GM12892 (cell line): ENCODE measurements at places on chromosomes 12 and 14.

DNA sequence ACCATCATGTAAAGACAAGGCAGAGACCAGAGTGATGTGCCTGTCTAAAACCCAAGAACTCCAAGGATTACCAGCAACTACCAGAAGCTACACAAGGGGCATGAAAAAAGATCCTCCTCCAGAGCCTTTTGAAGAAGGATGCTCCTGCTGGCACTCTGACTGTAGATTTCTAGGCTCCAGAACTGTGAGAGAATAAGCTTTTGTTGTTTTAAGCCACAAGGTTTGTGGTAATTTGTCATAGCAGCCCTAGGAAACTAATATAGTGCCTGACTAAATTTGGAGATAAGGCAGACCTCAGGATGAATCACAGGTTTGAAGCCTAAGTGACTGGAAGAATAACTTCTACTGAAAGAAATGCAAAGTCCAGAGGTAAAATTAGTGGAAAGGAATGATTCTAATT lies 132.9 kb downstream of the CEP83 start:
- DNase-seq: no peak

DNA sequence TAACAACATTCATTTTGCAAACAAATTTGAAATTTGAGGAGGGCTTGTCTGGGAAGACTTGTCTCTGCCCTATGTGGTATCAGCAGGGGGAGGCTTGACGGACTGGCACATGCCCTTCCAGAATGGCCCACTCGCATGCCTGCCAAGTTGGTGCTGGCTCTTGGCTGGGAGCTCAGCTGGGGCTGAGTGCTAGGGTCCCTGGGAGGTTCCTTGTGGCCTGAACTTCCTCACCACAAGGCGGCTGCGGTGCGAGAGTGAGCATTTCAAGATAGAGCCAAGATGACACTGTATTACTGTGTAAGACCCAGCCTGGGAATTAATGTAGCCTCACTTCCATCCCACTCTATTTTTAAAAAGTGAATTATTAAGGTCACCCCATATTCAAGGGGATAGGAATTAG lies 271.6 kb upstream of the PLEKHG7 start:
- DNase-seq: no peak

DNA sequence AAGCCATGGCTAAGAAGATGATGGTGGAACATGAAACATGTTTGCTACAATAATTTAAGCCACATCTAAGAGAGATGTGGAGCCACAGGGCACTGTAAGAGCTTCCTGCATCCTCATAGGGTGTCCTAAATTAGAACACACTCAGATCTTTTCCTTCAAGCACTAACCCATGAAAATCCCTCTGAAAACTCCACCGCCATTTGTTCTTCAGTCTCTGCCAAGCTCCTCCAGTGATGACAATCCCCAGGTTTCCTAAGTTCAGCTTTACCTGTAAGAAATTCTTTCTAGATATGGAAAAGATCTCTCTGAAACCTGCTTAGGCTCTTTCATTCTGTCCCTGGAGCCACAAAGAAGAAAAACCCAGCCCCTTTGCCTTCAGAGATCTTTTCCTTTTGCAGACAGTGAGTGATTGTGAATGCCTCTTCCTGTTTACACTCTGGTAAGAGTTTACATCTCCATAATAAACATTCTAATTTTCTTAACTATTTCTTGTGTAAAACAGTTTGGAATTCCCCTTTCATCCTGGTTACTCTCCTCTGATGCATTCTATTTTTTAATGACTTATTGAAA lies 907.2 kb downstream of the VRK1 start:
- DNase-seq: no peak

GRCh38 chr12:501722-502447 lies 42.1 kb downstream of the B4GALNT3 start:
- no peak for DNase-seq

DNA sequence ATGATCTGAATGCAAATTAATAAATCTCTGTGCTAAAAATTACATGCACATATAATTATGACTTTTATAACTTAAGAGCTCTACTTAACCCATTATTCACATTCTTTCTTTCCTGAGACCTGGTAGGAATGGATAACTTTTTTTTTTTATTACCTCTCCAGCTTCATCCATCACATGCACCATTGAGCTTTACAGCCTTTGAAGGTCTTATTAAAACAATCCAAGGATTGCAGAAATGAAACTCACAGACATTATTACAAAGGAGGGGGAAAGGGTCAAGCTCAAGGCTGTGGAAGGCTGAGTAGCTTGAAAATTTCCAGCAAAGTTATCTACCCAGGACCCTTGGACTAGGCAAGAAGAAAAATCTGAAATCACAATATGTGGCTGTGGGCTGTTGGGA lies 202.5 kb upstream of the GRIP1 start:
- no peak for DNase-seq

DNA sequence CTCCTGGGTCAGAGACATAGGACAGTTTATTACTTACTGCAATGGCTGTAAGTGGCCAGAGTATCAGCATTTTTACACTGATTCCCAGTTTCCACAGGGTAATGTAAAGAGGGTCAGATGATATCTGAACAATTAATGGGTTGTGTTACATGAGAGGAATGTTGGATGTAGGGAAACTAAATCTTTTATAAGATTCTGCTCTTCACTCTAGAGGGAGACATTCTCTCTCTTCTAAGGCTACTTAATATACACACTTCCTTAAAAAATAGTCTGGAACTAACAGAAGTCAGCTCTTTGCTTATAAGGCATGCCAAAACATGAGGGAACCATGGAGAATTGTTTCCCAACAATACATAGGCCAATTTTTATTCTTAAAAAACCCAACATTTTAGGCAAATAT lies 389.8 kb downstream of the ETNK1 start:
- DNase-seq: no peak

GRCh38 chr14:90534091-90534837 lies 137.4 kb downstream of the CALM1 start:
- DNase-seq: no peak

DNA sequence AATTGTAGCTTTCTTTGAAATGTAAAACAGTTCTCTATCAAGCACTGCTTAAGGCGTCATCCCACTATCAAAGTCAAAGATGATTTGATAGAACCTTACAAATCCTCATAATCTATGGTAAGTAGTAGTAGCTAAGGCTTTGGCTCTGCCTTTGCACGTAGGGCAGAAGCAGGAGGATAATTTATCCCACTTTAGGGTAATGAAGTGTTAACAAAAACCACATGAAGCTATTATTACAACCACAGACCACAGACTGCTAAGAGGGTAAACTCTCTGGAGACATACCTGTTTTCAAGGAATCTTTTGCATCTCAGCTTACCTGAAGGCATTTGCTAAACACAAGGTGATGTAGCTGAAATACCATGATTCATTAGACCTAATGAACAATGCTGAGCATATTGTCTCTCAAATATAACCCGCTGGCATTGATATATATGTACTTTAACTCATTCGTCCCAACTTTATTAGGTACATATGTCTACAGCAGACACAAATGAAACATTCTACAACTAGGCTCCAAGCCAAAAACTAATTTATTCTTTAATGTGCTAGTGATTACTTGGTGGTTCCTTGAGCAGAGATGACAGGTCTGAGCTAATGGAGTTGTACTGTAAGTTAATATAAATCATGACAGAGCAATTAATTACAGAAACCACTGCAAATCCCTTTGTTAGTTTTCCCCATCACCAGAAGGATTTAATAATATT lies 368.8 kb downstream of the ETNK1 start:
- no peak for DNase-seq

GRCh38 chr12:108584456-108585065 lies 13.3 kb downstream of the TMEM119 start:
- no peak for DNase-seq

DNA sequence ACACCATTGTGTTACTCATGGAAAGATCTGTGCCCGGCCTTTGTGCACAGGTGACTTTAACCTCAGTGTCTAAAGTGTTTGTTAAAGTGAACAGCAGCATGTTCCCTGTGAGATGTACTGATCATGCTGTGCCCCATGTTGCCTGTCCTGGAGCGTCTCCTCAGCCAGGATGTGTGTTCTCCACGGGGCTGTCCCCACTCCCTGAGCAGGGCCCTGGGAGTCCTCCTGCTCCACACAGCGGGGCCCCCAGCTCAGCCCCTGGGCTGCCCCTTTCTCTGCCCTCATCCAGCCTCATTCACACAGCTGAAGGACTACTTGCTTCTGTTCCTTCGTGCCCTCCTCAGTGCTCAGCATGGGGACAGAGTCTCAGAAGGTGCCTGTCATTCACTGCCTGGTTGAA lies 131.5 kb downstream of the SLC38A6 start:
- DNase-seq: no peak

DNA sequence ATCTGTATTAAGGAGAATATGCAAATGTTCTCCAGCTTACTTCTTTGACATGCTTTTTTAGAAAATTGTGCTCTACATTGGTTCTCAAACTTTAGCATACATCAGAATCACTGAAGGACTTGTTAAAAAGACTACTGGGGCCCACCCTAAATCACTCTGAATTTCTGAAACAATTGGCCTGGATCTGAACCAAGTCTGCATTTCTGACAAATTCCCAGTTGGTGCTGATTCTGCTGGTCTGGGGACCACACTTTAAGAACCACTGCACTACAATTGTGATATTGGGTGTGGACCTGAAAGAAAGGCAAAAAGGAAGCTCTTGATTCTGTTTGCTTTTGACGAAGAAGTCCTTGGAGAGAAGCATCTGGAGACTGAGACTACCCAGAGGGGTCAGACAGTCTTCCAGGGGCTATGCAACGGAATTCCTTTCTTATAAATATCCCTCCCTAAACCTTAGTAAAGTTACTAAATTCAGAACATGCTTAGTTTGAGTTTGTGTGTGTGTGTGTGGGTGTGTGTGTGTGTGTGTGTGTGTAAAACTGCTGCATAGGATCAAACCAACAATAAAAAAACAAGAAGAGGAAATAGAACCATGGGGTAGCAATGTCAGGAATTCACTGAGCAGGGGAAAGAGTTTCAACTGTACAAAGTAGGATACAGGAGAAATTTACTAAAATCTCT lies 36.8 kb downstream of the EAPP start:
- DNase-seq: no peak

- no peak for DNase-seq
Measured at GRCh38 chr14:59189091-59189785, 771 bp downstream of the DAAM1 start.

GRCh38 chr14:26841326-26841725 lies 243.5 kb upstream of the NOVA1 start:
- no peak for DNase-seq

GRCh38 chr12:91140026-91140931 lies 29.0 kb upstream of the LUM start:
- DNase-seq: no peak

DNA sequence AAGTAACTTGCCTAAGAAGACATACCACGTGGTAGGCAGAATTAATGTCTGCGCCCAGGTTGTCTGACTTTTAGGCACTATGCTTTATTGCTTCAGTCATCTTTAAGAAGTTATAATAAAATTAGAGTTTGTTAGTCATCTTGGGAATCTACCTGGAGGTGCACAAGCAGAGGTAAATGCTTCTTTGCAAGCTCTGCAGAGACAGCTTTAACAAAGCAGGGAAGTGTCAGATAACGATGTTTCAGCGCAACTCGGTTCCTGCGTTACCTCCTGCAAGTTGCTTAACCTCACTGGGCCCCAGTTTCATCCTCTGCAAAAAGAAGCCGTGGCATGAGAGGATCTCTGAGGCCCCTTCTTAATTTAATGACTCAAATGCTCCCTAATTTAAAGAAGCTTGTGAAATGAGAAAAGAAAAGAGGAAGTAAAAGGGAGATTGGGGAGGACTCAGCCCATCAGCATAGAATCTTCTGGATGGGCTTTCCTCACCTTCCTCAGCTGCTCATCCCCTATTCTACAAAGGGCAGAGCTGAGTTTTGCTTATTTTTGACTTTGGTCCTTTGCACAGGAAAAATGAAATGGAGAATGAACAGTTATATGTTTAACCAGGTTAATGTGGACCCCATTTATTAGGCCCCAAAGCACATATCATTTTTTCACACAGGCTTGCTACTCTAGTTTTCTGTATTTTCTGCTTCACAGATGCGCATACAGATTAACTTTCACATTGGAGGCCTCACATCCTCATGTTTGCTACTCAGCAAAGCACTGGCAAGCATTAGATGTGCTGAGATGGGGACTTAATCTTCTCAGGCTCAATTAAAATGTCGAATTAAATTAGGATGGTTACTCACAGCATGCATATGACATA lies 5.1 kb downstream of the ARHGDIB start:
- DNase-seq: no peak

GRCh38 chr14:103628221-103628683 lies 759 bp upstream of the KLC1 start:
- DNase-seq: no peak

GRCh38 chr14:101980700-101981099 lies 16.3 kb downstream of the DYNC1H1 start:
- no peak for DNase-seq

DNA sequence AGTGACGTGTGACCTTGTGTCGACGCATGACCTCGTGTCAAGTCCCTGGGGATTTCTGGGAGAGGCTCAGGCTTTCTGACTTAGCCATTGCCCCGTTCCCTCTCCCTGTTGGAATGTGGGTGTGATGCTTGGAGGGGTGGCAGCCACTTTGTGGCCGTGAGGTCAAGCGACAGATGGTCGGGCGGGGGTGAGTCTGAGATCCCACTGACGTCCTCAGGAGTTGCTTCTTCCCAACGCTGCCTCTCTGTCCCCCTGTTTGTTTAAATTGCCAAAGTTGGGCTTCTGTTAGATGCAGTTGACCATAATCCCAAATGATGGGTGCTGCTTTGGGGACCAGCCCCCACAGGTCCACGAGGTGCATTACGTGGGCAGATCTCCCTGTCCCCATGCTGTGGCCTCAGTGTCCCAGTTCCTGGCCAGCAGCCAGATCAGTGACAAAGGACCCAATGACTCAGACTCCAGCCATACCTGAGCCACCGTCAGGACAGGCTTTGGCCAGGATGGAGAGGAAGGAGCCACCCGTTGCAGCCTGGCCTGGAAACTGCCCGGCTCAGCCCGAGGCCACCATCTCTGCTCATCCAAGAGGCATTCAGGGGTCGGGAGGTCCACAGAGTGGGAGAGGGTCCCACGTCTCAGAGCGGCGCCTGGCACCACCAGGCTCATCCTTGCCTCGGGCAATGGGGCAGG lies 34.4 kb upstream of the GALNT9 start:
- DNase-seq: no peak

DNA sequence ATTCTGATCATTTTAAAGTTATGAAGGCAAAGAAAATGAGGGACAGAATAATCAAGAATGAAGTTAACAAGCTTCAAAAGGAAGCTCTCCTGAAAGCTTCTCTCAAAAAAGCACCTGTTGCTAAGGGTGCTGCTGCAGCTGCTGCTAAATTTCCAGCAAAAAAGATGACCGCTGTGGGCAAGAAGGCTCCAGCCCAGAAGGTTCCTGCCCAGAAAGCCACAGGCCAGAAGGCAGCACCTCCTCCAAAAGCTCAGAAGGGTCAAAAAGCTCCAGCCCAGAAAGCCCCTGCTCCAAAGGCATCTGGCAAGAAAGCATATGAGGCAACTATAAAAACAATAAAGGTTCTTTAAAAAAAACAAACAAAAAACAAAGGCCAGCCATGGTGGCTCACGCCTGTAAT lies 52.7 kb upstream of the NR2C1 start:
- no peak for DNase-seq

GRCh38 chr14:60647081-60647836 lies 2.0 kb downstream of the SIX1 start:
- DNase-seq: no peak
